ENCODE measurements at places on chromosomes 3 and 15.

DNA sequence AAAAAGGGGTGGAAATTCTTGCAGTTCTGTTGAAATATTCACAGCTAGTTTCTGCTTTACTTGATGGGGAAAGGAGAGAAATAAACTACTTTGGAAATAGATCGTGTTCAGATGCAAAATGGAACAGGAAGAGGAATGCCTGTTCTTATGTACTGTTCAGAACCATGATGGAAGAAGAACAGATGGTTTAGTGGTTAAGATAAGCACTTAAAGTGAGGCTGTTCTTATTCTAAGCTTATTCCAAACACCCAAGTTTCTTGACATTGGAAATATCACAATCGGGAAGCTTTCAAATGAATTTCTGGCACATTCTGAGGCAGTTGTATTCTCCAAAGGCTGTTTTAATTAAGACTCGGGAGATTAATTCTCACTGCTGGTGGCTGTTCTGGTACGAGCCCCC lies 228.5 kb downstream of the LSAMP start:
- DNase-seq, result no peak

- no peak for DNase-seq
Observed at GRCh38 chr3:142888481-142889211, at the start of gene PCOLCE2. TSS of gene PCOLCE2 (minus strand) at chr3:142889083. CDS start at chr3:142888896, 187 bp downstream.

DNA sequence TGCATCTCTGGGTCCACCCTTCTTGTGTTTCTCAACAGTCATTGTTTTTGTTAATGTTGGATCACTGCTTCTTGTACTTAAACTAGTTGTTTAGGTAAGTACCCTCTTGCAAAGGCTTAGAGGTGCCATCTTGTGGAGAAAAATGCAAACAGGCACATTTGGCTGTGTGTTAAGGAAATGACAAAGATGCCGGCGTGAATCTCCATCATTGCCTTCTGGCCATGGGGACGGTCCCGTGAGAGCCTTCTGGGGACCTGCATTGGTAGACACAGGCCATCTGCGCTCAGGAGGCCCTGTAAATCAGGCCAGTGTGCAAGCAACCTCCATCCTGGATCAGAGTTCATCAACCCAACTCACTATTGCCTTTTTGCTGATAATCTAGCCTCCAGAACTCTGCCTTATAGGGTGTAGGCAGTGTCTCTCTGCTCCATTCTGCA lies 158.6 kb upstream of the NR2E3 start:
- DNase-seq, result no peak

- DNase-seq, result no peak
Observed at GRCh38 chr15:98905963-98906711, 101.5 kb downstream of the PGPEP1L start.

- no peak for DNase-seq
Observed at GRCh38 chr3:41141433-41142167, 57.7 kb upstream of the CTNNB1 start.

DNA sequence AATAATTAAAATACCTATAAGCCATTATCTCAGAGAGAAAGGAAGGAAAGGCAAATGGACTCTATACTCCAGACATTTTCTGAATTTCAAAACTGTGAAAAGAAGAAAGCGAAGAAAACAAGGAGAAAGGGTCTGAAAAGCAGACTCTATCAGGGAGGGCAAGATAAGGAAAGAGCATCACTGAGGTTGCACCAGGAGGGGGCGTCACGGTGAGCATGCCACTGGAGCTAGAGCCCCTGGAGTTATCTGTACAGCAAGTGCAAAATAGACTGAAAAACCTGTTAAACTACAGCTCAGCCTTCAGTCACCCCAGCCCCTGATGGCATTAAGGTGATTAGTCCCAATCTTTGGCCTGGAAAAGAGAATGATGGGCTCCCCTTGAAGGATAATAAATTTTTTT lies 514.3 kb downstream of the GABRG3 start:
- DNase-seq, result no peak

DNA sequence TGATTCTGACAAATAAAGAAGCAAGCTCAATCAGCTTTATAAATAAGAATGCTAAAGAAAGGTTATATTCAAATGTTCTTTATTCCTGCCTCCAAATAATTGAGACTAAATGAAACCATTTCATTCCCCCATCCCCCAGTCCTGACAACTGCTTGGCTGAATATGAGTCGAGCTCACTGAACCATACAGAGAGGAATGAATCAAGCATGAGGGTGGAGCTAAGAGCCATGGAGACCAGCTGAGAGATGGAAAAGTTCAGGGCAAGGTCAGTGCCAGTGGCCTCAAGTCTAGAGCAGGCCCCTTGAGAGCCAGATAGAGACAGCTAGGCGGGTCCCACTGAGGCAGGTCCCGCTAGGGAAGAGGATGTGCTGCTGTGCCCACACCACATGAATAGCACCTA lies 188.7 kb upstream of the EIF1B start:
- DNase-seq, result no peak

- no peak for DNase-seq
Observed at GRCh38 chr3:31181661-31182060, 287.2 kb upstream of the GADL1 start.

GRCh38 chr15:94263341-94264273 lies 32.2 kb downstream of the MCTP2 start:
- no peak for DNase-seq
